ENCODE measurements at places on chromosomes 7 and 10.

DNA sequence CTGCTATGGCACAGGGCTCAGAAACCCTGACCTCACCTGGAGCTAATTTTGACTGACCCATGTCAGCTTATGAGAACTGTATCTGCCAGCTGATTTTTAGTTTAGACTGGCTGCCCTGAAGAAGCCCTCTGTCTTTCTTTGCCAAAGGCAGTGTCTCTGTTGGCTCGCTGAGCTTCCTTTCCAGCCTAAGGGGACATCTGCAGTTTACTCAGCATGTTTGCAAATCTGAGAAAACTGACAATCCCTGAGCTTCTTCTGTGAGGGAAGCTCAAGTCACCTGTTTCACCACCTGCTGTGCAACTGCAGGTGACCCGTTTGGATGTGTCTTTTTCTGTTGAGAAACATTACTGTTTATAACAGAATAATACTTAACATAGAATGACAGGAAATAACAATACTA lies 46.0 kb downstream of the PRKAR2B start:
- DNase-seq = no peak

DNA sequence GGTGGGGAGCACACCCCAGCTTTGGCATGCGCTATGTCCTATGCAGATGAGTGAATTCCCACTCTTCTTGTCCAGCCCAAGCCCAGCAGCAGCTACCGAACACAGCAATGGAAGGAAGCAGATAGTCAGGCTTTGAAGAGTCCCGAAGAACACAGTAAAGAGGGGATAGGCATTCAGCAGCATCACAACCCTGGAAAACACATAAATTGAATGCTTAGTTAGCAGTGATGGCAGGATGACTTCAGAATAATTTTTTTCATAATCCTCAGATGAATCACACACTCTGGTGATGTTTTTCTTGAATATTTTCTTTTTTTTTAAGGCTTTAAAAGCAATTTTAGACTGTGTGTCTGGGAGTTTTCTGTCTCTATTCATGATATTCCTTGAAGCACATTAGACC lies 95.8 kb downstream of the CFAP58 start:
- no peak for DNase-seq

GRCh38 chr7:15128716-15129115 lies 226.2 kb upstream of the DGKB start:
- no peak for DNase-seq

DNA sequence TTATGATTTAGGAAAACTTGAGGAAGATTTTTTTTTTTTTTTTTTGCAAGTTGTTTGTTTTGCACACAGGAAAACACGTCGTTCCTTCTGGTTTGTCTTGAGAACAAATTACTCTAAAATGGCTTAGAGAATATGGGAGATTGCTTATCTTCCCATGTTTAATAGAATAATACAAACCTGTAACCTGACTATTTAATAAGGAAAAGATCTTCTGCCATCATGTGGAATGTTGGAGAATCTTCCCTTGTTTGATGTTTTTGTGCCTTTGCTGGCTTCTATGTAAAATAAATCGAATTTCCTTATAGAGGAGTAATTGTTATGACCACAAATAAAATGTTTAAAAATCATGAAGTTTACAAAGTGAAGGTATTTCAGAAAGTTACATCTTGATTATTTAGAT lies 818.8 kb downstream of the GATA3 start:
- DNase-seq = no peak

- DNase-seq = no peak
These were observed 132.3 kb upstream of the MKI67 start for GRCh38 chr10:128258421-128258976.

DNA sequence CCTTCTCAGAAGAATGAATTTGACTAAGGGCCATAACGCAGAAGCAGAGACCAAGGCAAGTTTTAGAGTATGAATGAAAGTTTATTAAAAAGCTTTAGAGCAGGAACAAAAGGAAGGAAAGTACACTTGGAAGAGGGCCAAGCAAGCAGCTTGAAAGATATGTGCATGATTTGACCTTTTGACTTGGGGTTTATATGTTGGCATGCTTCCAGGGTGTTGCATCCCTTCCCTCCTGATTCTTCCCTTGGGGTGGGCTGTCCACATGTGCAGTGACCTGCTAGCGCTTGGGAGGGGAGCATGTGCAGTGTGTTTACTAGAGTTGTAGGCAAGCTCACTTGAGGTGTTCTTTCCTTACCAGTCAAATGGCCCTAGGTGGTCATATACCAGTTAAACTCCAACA lies 37.9 kb upstream of the LRRN3 start:
- no peak for DNase-seq

GRCh38 chr7:151425670-151426440 lies 14.1 kb downstream of the CRYGN start:
- DNase-seq = no peak

DNA sequence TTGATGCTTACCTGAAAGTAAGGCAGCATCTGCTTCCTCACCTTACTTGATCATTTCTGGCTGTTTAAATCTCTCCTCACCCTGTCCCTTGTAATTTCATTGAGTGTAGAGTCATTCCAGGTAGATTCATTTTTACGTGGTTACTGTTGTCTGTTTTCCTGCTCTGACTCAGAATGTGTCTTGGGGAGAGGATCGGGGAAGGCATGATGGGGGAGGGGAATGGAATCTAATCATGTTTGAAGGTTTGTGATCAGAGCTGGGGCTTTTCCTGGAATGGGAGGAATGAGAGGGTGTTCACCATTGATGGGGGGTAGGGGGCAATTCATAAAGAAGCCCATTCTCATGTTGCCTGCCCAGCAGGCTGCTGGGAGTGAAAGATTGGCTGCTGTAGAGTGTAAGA lies 18.7 kb downstream of the SEC24C start:
- peak; percentile 88 for DNase-seq

DNA sequence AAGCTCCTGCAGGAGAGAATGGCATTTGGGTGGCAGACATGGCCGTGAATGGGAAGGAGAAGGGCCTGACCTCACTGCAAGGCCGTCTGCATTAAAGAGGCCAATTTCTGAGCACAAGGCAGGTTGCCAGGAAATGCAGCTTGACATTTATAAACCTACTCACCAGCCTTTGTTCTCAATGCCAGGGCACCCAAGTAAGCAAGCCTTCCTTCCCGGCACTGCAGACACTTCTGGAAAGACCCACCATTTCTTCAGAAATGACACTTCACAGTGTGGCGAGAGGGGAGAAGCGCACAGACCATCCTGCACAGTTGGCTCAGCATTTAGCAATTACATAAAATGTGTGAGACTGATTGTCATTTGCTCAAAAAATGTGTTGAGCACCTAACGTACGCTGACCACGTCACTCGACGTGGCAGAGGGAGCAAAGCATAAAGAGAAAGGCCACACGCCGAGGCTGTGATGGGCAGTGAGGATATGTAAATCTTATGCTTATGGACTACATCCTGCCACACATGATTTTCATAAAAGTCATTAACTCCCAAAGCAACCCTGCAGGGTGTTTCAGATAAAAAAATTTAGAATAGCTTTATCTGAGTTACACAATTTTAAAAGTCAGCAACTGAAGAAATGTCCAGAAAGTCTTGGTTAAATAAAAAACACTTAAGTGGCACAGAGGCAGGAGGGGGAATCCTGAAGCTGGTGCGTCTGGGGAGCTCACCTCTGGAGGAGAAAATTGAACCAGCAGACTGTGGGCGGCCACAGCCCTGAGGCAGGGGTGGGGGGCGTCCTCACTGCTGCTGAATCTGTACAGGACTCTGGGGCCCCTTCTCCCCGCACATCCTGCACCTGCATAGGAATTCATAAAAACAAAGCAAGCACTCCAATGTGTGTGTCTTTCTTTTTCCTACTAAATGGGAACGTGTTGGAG lies 543.8 kb downstream of the PTPRN2 start:
- no peak for DNase-seq

DNA sequence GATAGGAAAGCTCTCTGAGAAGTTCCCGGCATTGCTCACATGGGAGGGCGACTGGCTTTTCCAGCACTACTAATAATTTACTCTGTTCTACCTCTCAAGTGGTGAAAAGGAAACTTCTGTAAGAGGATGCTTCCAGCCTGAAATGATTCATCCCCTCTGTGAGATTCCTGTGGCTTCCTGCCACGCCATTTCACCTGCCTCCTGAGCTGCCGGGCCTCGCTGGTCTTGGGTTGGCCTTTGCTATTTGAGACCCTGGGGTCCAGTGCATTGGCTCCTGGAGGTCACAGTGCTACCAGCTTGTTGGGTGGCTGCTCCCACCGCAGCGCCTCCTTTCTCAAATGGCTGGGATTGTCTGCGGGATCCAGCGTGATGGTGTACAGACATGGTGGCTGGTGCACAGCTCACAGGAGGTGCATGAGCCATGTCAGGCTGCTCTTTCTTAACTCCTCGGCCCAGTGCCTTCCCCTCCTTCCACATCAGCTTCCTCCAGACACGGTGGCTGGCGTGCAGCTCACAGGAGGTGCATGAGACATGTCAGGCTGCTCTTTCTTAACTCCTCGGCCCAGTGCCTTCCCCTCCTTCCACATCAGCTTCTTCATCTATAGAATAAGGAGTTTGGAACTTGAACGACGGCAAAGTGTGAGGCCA lies 42.9 kb upstream of the PCBD1 start:
- peak; percentile 10 for DNase-seq

DNA sequence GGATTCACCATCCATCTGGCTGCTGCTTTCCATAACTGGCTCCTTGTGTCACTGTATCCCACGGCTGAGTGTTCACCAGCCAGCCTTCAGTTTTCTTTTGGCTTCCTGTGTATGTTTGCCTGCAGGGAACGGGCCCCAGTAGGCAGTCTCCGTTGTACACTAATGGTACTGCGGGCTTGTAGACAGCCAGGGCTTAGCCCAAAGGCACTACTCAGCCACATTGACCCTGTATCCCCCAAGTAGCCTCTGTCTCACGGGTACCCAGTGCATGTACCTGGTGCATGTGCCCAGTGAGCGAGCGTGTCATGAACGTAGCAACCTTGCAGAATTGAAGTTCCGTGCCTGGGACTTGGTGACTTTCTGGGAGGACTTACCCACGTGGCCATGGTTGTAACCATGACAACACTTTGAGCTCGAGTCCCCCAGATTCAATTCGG lies 6.1 kb downstream of the PFKFB3 start:
- DNase-seq = no peak
